ENCODE measurements at places on chromosomes 5 and 9.

GRCh38 chr5:13519131-13519530, 425.4 kb downstream of the DNAH5 start:
- DNase-seq, result no peak

GRCh38 chr5:155947394-155948062, 379.4 kb upstream of the SGCD start:
- DNase-seq, result no peak

DNA sequence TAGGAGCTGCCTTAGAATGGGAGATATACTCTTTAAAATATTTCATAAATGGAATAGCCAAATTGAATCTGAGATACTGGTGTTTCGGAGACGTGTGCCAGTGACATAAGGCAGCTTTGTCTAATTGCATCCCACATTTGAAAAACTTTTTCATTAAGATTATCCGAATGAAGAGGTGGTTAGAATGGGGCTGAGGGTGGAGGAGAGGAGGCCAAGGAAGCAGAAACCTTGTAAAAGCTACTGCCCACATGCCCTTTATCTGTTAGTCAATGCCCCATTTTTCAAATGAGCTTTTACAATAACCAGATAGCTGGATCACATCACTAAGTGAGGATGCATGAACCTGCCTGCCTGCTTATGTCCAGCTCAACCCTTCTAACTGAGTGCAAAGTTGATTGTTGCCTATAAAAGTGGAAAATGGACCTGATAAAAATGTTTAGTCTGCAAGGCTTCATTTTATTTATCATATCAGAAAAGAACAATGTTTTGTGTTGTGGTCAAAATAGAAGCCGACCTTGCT, 34.8 kb downstream of the SNX24 start:
- DNase-seq, result no peak

DNA sequence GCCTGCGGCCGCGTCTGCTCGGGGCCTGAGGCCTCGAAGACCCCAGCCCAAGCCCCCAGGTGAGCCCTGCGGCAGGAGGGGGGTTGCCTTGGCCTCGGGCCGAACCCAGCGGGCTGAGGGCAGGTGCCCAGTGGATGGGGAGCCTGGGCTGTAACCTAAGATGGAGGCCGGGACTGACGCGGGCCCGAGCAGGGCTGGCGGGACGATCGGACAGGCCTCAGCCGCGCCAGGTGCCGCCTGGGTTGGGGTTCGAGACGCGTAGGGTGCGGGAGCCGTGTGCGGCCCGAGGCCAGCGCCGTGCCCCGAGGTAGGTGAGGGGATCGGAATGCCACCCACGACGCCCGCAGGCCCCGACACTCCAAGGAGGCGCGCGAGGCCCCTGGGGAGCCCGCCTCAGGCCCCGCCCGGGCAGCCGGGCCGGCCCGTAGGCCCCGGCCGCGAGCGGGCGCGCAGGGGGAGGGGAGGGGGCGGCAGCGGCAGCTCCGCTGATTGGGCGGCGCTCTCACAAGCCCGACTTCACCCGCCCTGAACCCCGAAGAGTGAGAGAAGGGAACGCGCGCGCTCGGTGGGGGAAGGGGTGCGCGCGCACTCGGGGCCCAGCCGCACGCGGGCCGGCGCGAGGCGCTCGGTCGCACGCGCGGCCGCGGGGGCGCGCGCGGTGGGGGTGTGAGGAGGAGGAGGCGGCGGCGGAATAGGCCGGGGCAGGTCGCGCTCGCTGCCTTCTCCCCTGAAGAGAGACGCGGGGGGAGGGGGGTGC, at the start of gene NSD1:
NSD1 (plus strand) TSS at position 678 of the 757 bp plus-strand sequence. CDS start 1,331 bp downstream, outside the sequence.
- peak; percentile 20 for DNase-seq

- DNase-seq, result no peak
Measured at GRCh38 chr9:110919609-110920008, 118.7 kb downstream of the LPAR1 start.

GRCh38 chr5:162372256-162372655, 304.7 kb downstream of the GABRG2 start:
- DNase-seq, result no peak

GRCh38 chr5:36724467-36725332, 118.3 kb downstream of the SLC1A3 start:
- DNase-seq, result no peak

- no peak for DNase-seq
Measured at GRCh38 chr5:65142016-65142415, 339.7 kb downstream of the ADAMTS6 start.

DNA sequence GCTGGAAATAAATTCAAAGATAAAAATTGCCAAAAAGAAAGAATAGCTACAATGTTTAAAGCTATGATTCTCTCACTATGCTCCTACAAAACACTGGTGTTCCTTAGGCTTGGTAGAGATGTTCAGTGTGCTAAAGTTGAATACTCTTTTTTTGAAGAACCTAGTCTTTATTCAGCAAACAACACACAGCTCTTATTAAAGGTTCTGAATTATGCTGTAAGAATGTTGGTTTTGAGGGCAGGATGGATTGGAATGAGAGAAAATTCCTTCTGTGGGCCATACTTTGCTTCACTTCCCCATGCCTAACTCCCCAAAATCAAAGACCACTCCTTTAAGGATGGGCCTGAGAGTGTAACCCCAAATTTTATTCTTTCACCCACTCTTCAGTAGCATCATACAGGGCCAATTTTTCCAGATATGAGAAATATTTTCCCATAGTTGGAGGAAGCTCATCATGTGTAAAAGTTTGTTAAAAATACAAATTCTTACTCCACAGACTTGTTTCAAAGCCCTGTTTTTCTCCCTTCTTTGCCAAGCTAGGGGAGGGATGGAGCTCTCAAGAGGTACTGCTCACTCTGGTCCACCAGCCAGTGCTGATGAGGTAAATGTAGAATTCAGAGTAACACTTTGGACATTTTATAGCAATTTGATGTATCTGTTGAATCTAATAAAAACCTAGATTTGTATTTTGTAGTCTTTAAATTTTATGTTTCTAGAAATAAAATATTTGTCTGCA, 99.3 kb downstream of the GDNF start:
- no peak for DNase-seq

GRCh38 chr5:109866051-109866450, 176.3 kb downstream of the MAN2A1 start:
- no peak for DNase-seq

- DNase-seq, result no peak
Measured at GRCh38 chr5:67816456-67816855, 399.1 kb upstream of the PIK3R1 start.

GRCh38 chr9:17528859-17529258, 50.0 kb upstream of the SH3GL2 start:
- no peak for DNase-seq

- DNase-seq, result peak; percentile 31
Measured at GRCh38 chr5:68464424-68464823, 248.9 kb downstream of the PIK3R1 start.

DNA sequence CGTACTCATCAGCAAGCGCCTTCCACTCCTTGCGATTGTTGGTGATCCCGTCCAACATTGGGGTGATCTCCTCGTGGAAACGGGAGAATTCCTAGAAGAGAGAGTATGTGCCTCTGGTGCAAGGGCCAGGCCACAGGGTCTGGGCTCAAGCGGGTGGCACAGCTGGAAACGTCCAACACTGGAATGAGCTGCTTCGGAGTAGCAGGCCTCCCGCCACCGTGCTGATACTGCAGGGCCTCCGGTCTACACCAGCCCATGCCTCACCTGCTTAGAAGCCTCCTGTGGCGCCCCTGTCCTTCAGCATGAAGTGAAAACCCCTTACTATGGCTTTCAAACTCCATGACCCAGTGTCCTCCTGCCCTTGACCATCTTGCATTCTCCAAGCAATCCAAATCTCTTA, 81.4 kb downstream of the PDE6A start:
- DNase-seq, result no peak

Data from astrocyte of the cerebellum (primary cell).